Right ventricle myocardium inferior (tissue), 1 donor: ENCODE measurements at places on chromosomes 1 and 21. TPM values are rescaled to one million over a fixed set of nuclear protein-coding genes. Genes with fewer than 3 reads are reported as not detected.

The PGD gene
- 42.1 TPM for total RNA-seq

The ADORA1 gene
- 19.0 TPM for total RNA-seq

The KCNK2 gene
- total RNA-seq: 0.05 TPM

The MEAF6 gene
- 35.9 TPM for total RNA-seq

The WDR77 gene
- total RNA-seq: 27.5 TPM

The SH3D21 gene
- total RNA-seq: 1.6 TPM

DNA sequence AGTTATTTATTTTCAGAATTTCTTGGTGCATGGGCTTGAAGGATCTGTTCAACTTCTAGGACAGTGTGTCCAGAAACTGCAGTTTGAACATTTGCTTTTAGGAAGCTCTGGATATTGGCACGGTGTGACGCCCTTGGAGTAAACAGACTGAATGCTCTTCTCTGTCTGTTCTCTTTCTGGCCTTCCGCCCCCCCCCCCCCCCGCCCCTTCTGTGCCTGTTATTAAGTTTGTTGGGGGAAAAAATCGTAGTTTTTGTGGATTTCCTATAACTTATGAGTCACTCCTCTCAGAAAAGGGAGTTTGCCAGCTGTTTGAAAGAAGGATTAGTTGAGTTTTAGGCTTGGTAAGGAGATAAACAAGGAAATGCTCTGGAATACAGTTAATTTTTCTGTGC is 1.2 kb downstream of the KCTD3 start:
- no peak for DNase-seq

GRCh38 chr21:42971897-42972275 is 2.5 kb upstream of the PKNOX1 start:
- no peak for DNase-seq

- no peak for DNase-seq
Observed at GRCh38 chr1:44631333-44631646, 43.0 kb downstream of the TMEM53 start.

DNA sequence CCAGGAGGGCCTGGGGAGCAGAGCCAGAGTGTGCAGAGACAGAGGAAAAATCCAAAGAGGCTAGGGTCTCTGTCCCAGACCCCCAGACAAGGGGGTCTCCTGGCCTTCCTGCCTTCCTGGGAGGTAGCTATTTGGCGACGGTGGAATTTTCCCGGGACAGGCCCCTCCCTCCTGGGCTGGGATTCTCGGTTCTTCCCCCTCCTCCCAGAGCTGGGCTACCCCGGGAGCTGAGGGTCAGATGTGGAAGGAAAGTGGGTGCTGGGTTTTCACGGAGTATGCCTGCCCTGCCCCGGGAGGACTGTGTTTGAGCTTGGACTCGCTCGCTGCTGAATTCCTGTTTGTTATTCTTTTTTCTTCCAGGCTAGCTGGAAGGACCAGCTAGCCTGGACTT is 759 bp downstream of the AMPD2 start:
- no peak for DNase-seq

- no peak for DNase-seq
Observed at GRCh38 chr21:26933448-26933847, 33.4 kb downstream of the ADAMTS5 start.

DNA sequence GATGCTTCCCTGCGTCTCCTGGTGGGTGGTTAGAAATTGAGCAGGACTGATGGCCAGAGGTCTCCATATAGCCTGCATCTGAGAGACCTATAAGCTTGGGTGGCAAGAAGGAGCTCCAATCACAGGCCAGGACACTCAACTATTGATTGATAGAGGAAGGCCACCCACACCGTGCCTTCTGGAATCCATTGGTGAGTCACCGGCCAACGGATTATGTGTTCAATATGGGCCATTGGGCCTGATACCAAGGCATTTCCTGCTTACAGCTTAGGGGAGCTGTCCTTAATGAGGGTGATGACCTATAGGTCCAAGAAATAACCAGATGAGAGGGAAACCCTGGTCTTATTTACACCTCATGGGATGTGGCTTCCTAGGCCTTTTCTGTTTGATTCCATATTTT is 115.1 kb downstream of the PLPP3 start:
- no peak for DNase-seq

GRCh38 chr21:45894450-45894825 is 87.1 kb upstream of the COL6A1 start:
- DNase-seq: peak; percentile 77

DNA sequence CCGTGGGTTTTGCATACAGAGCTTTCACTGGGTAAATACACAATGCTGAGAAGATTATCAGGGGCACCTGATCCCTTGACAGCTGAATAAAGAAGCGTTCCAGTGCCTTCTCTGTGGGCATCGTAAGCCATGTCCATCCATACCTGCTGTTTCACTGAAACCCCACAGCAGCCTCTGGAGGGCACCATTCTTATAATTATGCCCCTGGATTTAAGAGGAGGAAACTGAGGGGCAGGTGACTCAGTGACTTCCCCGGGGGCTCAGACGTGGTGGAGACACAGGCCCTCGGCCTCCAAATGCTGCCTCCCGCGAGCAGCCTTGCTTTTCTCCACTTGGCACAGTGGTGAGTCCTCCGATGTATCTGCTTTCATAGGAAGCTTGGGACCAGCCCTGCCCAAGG is 56.7 kb downstream of the B3GALT5 start:
- no peak for DNase-seq

- peak; percentile 56 for DNase-seq
Observed at GRCh38 chr21:45951676-45952075, 29.9 kb upstream of the COL6A1 start.

- no peak for DNase-seq
Observed at GRCh38 chr1:183583466-183583865, 6.8 kb downstream of the NCF2 start.

DNA sequence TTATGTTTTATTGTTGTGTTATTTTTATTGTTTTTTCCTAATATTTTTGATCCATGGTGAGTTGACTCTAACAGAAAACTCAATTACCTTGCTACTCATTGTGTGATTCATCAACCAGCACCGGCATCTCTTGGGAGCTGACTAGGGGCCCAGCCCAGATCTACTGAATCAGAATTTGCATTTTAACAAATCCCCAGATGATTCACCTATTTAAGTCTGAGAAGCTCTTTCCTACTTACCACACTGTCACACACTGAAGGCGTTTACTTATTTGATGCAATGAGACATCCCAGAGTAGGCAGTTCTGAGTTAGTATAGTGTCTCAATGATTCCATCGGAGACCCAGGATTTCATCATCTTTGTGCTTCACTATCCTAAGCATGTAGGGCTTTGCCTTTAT is 416.6 kb downstream of the RWDD3 start:
- DNase-seq: no peak

DNA sequence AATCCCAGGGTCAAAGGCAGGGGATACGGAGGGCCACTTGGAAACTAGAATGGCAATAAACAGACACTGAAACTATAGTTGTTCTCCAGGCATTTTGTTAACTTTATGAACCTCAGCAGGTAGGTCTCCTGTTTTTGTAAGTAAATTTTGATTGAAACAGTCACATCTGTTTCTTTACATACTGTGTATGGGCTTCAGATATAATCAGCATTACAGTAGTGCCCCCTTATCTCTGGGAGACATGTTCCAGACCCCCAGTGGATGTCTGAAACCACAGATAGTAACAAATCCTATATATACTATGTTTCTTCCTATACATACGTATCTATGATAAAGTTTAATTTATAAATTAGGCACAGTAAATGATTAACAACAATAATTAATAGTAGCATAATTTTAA is 11.5 kb downstream of the STIL start:
- no peak for DNase-seq

GRCh38 chr1:112396653-112397471 is 848 bp downstream of the CTTNBP2NL start:
- DNase-seq: no peak

GRCh38 chr1:22131875-22132486 is 10.9 kb downstream of the WNT4 start:
- DNase-seq: no peak

DNA sequence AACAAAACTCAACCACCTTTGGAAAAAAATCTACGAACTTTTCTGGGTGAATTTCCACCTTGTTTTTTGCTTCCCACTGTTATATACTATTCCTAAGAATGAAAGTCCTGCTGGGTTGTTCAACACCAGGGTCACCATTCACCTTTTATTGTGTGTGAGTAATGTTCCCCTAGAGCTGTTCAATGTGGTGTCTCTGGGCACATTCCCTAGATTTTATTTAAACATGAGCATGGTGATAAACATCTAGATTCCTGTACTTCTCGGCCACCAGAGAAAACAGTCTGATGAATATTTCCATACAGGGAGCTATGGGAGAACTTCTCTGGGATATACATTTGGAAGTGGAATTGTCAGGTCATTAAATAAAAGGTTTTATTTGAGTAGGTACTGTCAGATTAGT is 13.0 kb downstream of the FMN2 start:
- no peak for DNase-seq

DNA sequence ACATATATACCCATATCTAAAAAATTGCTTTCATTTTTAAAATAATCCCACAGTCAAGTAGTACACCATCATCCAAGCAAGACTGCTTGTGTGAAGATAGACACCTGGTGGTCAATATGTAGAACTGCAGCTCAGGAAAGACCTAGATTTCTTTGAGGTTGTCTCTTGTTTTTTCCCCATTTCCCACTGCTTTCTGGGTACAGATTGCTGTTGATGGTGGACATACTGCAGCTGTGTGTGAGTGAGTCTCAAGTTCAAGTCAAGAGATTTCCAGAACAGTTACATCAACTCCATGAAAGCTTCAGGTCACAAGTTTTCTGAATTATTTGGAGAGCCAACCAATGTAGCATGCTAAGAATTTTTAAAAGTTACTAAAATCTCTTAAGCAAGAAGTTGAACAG is 306.4 kb downstream of the DUSP10 start:
- DNase-seq: no peak

DNA sequence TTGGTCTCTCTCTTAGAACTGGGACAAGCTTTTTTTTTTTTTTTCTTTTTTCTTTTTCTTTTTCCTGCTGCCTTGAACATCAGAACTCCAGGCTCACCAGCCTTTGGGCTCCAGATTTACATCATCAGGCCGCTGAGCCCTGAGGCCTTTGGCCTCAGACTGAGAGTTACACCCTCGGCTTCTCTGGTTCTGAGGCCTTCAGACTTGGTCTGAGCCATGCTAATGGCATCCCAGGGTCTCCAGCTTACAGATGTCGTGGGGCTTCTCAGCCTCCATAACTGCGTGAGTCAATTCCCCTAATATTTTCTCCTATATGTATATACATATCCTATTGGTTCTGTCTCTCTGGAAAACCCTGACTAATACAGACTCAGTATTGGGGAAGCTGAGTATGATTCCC is 36.5 kb upstream of the RC3H1 start:
- DNase-seq: no peak
